ENCODE measurements at places on chromosomes 4 and X. TPM values are rescaled to one million over a fixed set of nuclear protein-coding genes. Genes with fewer than 3 reads are reported as not detected.

Gene AMER1
- total RNA-seq, result 1.2 TPM

Gene POU4F2
- not detected for total RNA-seq

Gene ERCC6L
- 12.4 TPM for total RNA-seq

Gene VCX2
- not detected for total RNA-seq

Gene PF4V1
- total RNA-seq, result 0.33 TPM

Gene MAGEA10
- not detected for total RNA-seq

Gene SPANXD
- not detected for total RNA-seq

Gene SPANXN4
- not detected for total RNA-seq

Gene RHOXF2
- not detected for total RNA-seq

Gene TSPAN7
- total RNA-seq, result not detected

Gene GPR119
- not detected for total RNA-seq
